Peyer's patch (tissue), 4 donors: ENCODE measurements at places on chromosomes 2 and 18. TPM values are rescaled to one million over a fixed set of nuclear protein-coding genes. Genes with fewer than 3 reads are reported as not detected.

The SEC11C gene
- 22.2 TPM for total RNA-seq

The YES1 gene
- 46.2 TPM for total RNA-seq

The EVA1A gene
- total RNA-seq = 0.70 TPM

The C2orf78 gene
- total RNA-seq = not detected

The NR4A2 gene
- total RNA-seq = 1.9 TPM

The PSME4 gene
- 28.9 TPM for total RNA-seq

The B3GNT2 gene
- total RNA-seq = 5.8 TPM

The AOX1 gene
- 36.3 TPM for total RNA-seq

The DSG1 gene
- total RNA-seq = 0.38 TPM

The PRSS56 gene
- not detected for total RNA-seq

- H3K27ac ChIP-seq = no peak overlapping the region
- H3K4me3 ChIP-seq = no peak overlapping the region
- no peaks in the 10 kb centered on the region for H3K4me1 ChIP-seq
These were observed 149.3 kb downstream of the HAUS1 start for GRCh38 chr18:46253498-46253897.

DNA sequence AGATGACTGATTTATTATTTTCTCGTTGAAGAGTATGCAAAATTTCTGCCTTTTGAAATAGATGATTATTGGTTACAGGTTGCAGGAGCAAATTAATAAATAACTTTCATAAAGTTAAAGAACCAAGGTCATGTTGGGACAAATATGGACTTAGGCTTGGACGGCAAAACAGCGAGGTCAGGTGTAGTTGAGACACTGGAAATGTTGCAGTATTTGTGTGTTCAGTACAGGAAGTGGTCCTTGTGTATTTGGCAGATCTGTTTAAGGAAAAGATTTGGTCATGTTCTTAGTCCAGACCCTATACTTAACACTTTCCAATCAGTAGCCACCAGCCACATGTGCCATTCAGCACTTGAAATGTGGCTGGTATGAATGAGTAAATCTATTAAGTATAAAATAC is 486.5 kb downstream of the TDRD15 start:
- H3K27me3 ChIP-seq = no peaks in the 10 kb centered on the region
- no peak for DNase-seq
- no peaks in the 10 kb centered on the region for H3K36me3 ChIP-seq
- no peak overlapping the region for H3K4me3 ChIP-seq
- H3K27ac ChIP-seq = no peak overlapping the region
- no peaks in the 10 kb centered on the region for H3K4me1 ChIP-seq

DNA sequence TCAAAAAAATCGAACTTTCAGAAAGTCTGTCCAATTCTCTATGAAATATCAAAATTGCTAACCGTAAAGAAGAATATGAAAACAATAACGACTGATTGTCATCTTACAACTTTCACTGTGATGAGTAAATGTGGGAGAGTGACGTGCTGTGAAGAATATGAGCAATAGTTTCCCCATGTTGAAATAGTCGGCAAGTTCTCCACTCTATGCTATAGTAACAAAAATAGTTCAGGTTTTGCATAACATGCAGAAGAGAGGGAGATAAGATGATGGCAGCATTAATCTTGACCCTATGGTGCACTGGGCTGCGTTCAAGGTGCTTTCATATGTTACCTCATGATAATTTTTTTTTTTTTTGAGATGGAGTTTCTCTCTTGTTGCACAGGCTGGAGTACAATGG is 196.8 kb upstream of the CYRIA start:
- no peak for DNase-seq
- H3K27ac ChIP-seq = no peak overlapping the region
- H3K27me3 ChIP-seq = no peaks in the 10 kb centered on the region
- H3K4me3 ChIP-seq = no peak overlapping the region

GRCh38 chr2:144389151-144389929 is 130.6 kb downstream of the ZEB2 start:
- H3K4me1 ChIP-seq = no peaks in the 10 kb centered on the region
- no peak overlapping the region for H3K27ac ChIP-seq
- DNase-seq = no peak
- no peaks in the 10 kb centered on the region for H3K27me3 ChIP-seq

- no peak overlapping the region for H3K27ac ChIP-seq
- no peak overlapping the region for H3K4me3 ChIP-seq
- no peaks in the 10 kb centered on the region for H3K4me1 ChIP-seq
- DNase-seq = no peak
These were observed 92.6 kb downstream of the VAPA start for GRCh38 chr18:10006311-10006893.

DNA sequence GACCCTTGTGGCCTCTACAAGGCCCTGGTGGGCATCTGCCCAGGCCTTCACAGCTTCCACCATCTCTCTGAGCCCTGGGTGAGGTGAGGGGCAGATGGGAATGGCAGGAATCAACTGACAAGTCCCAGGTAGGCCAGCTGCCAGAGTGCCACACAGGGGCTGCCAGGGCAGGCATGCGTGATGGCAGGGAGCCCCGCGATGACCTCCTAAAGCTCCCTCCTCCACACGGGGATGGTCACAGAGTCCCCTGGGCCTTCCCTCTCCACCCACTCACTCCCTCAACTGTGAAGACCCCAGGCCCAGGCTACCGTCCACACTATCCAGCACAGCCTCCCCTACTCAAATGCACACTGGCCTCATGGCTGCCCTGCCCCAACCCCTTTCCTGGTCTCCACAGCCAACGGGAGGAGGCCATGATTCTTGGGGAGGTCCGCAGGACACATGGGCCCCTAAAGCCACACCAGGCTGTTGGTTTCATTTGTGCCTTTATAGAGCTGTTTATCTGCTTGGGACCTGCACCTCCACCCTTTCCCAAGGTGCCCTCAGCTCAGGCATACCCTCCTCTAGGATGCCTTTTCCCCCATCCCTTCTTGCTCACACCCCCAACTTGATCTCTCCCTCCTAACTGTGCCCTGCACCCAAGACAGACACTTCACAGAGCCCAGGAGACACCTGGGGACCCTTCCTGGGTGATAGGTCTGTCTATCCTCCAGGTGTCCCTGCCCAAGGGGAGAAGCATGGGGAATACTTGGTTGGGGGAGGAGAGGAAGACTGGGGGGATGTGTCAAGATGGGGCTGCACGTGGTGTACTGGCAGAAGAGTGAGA is 2.0 kb downstream of the PROC start:
- no peak overlapping the region for H3K4me3 ChIP-seq
- peaks cover 11% of the 10 kb centered on the region for H3K27me3 ChIP-seq
- DNase-seq = no peak
- peaks cover 20% of the 10 kb centered on the region for H3K4me1 ChIP-seq
- no peak overlapping the region for H3K27ac ChIP-seq

DNA sequence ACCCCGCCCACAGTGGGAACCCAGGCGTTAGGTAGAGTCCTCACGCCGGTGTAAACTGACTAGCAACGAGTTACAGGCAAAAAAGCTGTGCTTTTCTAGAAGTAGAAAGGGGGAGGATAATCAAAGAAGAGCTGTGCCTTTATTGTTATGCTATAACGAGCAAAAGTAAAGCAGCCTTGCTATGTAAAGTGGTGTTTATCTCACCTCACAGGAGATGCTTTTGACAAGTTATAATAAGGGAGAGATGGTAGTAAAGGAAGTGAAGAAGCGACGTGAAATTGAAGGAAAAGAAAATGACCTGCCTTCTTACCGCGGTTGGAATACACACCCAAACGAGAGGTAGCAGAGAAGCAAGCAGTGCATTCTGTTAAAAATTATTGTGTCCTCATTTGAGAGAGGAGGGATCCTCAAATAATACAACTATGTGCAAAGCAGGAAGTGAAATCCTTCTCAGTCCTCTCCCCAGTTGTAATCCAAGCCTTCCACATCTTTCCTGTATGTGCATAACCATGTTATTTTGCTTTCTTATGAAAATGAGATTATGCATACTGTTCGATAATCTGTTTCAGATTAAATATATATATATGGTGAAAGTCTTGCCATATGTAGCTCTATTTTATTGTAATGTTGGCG is 962 bp downstream of the TANK start:
- peaks cover 24% of the 10 kb centered on the region for H3K4me1 ChIP-seq
- H3K4me3 ChIP-seq = peak overlapping the region; percentile 60
- no peak for DNase-seq

DNA sequence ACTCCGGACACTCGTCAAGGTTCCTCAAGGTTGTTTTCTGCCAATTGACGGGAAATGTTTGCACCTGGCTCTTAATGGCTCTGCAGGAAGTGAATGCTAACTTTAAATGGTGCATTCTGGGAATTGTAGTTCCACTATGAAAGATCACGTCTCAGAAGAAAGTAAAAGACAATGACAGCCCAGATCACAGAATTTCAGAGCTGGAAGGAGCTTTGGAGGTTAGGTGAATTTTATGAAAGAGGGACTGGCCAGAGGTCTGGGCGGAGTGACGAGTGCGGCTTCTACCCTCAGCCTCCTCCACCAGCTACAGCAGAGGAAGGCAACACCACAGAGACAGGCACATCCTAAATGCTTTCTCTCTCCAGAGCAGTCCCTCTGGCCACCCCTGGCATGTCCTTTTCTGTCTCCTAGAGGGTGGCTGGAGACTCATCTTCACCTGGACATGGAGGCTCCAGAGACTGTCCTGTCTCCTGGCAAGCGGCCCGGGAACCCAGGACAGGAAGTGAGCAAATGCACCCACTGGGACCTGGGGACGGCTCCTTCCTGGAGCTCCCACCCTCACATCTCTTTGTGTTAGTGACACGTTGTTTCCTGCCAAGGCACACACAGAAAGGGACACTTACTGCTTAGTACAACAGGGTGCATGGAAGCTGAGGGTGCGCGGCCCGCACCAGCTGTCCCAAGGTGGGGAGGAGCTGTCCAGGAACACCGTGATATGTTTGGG is 19.4 kb downstream of the THAP4 start:
- no peaks in the 10 kb centered on the region for H3K27me3 ChIP-seq
- H3K4me3 ChIP-seq = peak overlapping the region; percentile 47
- H3K4me1 ChIP-seq = peaks cover 10% of the 10 kb centered on the region
- peak; percentile 67 for DNase-seq

GRCh38 chr2:236081171-236081570 is 87.0 kb downstream of the GBX2 start:
- no peak overlapping the region for H3K27ac ChIP-seq
- H3K36me3 ChIP-seq = peaks cover 4% of the 10 kb centered on the region
- H3K4me1 ChIP-seq = no peaks in the 10 kb centered on the region
- no peaks in the 10 kb centered on the region for H3K27me3 ChIP-seq

- H3K27me3 ChIP-seq = no peaks in the 10 kb centered on the region
- H3K27ac ChIP-seq = no peak overlapping the region
- H3K4me1 ChIP-seq = no peaks in the 10 kb centered on the region
- H3K36me3 ChIP-seq = no peaks in the 10 kb centered on the region
These were observed 390.3 kb downstream of the GPD2 start for GRCh38 chr2:156826341-156826933.

DNA sequence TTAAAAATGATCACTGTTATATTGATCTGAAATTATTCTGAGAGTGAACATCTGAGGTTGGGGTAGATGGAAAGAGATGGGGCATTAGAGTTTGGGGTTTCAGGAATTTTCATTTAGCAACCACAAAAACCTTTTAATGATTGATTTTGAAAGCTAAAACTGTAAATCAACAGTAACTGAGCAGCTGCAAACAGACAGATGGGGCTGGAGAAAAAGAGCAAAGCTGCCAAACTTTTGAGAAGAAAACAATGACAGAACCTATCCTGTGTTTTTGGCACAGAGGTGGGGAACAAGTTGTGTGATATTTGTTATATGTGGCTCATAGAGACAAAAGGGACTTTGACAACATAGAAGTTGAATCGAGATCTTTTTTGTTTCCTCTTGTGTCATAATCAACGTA is 415.8 kb upstream of the DSEL start:
- no peaks in the 10 kb centered on the region for H3K36me3 ChIP-seq
- no peak overlapping the region for H3K4me3 ChIP-seq
- no peaks in the 10 kb centered on the region for H3K4me1 ChIP-seq
- no peak for DNase-seq

DNA sequence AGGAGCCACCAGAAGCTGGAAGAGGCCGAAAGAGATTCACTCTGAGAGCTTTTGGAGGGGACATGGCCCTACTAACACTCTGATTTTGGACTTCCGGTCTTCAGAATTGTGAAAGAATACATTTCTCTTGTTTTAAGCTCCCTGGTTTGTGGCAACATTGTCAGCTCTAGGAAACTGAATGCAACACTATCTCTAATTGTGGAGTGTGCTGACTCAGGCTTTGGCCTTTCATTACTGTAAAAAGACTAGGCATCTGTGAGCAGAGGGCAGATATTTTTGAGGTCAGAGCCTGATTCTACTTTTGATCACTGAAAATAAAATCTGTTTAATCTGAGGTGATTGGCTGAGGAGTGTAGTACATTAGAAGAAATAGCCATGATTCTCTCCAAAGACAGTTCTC is 185.4 kb upstream of the FAM98A start:
- no peak overlapping the region for H3K27ac ChIP-seq
- H3K4me3 ChIP-seq = no peak overlapping the region
- no peaks in the 10 kb centered on the region for H3K27me3 ChIP-seq
- no peaks in the 10 kb centered on the region for H3K4me1 ChIP-seq
- H3K36me3 ChIP-seq = no peaks in the 10 kb centered on the region

DNA sequence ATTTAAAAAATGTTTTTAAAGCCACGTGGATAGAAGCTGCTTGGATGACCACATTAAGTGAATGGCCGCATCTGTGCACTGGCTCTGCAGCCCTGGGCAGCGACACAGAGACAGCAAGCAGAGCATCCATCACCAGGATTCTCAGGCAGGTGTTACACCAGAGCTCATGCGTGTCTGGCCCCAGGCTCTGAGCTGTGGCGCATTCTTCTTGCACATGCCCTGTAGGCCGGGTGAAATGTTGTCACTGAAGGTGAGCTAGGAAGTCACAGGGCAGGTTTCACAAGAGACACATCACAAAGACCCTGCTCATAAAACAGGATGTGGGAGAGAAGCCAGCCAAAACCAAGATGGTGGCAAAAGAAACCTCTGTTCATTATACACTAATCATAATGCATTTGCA is 8.4 kb upstream of the PXDN start:
- no peaks in the 10 kb centered on the region for H3K27me3 ChIP-seq
- no peaks in the 10 kb centered on the region for H3K4me1 ChIP-seq
- H3K27ac ChIP-seq = no peak overlapping the region
- no peak for DNase-seq

- DNase-seq = no peak
- H3K36me3 ChIP-seq = no peaks in the 10 kb centered on the region
- no peaks in the 10 kb centered on the region for H3K27me3 ChIP-seq
These were observed 105.5 kb downstream of the COPS8 start for GRCh38 chr2:237190966-237191713.

DNA sequence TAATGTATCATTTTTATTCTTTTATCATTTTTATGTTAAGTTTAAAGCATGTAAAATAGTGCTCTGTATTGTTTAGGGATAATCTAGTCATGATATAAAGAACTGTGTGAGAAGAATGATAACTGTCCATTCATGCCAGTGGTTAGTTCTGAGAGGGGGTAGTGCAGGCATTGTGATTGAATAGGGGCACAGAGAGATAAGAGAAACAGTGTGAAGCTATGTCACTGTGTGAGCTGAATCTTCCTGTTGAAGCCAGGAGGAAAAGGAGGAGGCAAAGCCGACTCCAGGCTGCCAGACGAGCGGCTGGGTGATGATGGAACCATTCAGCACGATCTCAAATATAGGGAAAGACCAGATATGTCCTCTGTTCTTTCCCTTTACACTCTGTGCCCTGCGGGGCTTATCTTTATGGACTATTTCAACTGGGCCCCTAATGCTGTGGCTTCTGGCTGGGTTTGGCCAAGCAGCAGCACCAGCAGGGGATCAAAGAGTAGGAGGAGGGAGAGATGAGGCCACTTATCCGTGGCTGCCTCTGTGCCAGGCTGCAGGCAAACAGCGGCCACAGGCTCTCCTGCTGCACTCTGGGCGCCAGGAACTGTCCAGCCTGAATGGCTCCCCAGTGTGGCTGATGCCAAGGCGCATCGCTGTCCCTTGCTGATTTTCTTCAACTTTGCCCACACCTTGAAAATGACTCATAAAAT is 128.0 kb downstream of the SPP2 start:
- no peaks in the 10 kb centered on the region for H3K27me3 ChIP-seq
- H3K4me1 ChIP-seq = no peaks in the 10 kb centered on the region
- H3K36me3 ChIP-seq = no peaks in the 10 kb centered on the region
- no peak overlapping the region for H3K4me3 ChIP-seq
